A549 (cell line): ENCODE measurements at places on chromosomes 3 and 15.

- DNase-seq: no peak
These were observed 34.8 kb downstream of the GPR176 start for GRCh38 chr15:39885099-39885777.

GRCh38 chr15:93159930-93160329, 70.9 kb upstream of the RGMA start:
- DNase-seq: no peak

- no peak for DNase-seq
These were observed at the start of gene CADPS for GRCh38 chr3:62874711-62875557. TSS of gene CADPS (minus strand) at chr3:62875416. CDS start at chr3:62875029, 387 bp downstream.

DNA sequence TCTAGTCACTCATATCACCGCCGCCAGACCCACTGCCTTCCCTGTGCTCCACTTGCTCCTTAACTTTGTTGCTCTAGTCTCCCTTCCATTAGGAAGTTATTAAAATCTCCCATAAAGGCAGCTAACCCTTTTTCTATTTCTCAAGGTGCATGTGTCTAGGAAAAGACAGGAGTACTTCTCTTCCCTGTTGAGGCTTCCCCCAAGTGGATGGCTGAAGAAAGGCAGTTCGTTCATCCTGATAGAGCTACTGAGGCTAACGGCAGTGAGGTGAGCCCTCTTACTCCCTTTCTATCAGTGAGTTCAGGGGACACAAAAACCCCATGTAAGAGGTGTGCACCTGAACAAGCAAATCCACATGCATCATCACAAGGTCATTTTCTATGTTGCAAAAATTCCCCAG, 397.8 kb downstream of the IGSF11 start:
- peak; percentile 11 for DNase-seq

DNA sequence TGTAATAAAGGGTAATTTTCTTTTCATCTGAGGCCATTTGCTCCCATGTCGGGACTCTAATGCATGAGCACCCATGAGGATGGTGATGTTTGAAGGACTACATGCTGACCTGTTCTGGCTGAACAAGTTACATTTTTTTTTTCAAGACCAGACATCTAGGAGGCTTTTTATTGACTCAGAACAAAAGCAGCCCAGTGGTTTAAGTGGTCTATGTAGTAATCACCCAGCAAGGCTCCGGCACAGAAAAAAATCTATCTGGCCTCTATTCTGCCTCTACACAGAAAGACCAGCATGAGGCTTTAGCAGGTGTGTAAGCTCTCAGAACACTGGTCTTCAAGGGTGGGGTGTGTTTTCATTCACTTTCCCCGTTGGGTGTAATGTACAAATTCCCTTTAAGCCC, 95.1 kb upstream of the ZBED2 start:
- no peak for DNase-seq

- DNase-seq: no peak
These were observed 4.1 kb downstream of the SV2B start for GRCh38 chr15:91104111-91104510.

GRCh38 chr3:47319956-47320355, 37.2 kb downstream of the KLHL18 start:
- no peak for DNase-seq

DNA sequence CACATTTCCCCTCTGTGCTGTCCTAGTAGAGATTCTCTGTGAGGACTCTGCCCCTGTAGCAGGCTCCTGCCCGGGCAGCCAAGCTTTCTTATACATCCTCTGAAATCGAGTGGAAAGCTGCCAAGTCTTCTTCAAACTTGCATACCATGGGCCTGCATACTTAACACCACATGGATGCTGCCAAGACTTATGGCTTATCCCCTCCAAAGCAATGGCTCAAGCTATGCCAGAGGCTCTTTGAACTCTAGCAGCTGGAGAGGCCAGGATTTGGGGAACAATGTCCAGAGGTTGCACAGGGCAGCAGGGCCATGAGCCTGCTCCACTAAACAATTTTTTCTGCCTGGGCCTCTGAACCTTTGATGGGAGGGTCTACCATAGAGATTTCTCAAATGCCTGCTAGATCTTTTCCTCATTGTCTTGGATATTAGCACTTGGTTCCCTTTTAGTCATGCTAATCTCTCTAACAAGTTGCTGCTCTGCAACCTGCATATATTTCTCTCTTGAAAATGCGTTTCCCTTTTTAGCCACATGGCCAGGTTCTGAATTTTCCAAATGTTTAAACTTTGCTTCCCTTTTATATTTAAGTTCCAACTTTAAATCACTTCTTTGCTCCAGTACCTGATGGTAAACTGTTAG, 6.1 kb upstream of the PLSCR4 start:
- DNase-seq: no peak

DNA sequence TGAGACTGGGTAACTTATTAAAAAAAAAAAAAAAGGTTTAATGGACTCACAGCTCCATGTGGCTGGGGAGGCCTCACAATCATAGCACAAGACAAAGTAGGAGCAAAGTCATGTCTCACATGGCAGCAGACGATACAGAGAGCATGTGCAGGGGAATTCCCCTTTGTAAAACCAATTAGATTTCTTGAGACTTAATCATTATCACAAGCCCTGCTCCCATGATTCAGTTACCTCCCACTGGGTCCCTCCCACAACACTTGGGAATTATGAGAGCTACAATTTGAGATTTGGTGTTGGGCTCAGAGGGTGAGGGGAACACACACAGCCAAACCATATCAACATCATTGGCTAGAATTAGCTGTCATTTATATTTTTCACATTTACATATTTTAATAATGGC, 221.0 kb downstream of the RSRC1 start:
- no peak for DNase-seq

GRCh38 chr15:38683382-38684242, 119.0 kb upstream of the RASGRP1 start:
- DNase-seq: peak; percentile 35

GRCh38 chr3:154936196-154936595, 143.9 kb upstream of the MME start:
- DNase-seq: no peak

DNA sequence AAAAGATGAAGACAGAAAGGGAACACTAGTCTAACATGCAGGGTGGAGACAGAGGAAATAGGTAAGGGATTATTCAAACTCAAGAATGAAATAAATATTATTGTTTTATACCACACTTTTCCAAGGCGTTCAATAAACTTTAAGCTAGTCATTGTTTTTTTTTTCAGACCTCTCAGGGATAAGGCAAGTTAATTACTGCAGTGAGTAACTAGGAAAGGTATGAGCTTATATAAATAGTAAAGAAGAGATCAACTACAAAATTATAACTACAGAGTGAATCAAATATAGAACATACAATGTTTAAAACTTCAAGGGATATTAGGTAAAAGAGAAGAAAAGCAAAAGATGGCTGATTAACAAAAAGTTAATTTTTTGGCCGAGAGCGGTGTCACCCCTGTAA, 31.5 kb upstream of the XXYLT1 start:
- no peak for DNase-seq

GRCh38 chr3:104920512-104920911, 446.2 kb upstream of the ALCAM start:
- no peak for DNase-seq

GRCh38 chr15:47331829-47332393, 385.4 kb upstream of the SEMA6D start:
- DNase-seq: no peak

DNA sequence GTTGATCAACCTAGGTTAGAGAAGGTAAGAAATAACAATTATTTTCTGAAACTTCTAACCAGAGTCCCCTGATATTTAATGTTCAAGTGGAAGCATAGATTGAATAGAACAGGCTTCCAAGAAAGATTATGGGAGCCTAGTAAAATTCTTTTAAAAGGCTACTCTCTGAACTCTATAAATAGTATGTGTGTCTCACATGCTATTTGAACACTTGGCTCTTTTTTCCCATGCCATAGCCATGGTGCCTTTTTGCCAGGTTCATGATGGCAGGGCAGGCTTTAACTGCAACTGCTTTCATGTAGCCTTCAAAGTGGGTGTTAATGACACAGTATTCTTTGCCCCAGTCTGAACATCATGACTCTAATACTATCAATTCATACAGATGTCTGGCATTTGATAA, 22.9 kb upstream of the STRIT1 start:
- DNase-seq: no peak

GRCh38 chr15:67181221-67181639, 73.2 kb downstream of the AAGAB start:
- DNase-seq: no peak

DNA sequence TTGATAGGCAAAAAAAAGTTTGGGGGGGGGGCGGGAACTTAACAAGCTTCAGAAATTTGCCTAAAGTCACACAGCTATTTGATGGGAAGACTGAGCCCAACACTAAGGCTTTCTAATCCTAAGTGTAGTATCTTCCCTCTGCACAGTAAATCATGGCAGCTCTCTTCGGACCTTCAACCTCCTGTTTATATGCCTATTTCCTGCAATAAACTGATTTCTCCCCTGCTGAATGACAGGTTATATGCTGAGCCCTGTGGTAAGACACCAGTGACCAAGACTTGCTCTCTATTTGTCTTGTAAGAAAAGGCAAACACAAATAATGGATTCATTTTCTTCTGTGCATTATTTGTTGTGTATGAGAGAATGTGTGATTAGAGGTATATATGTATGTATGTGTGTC, 355.8 kb upstream of the ARRDC4 start:
- no peak for DNase-seq

GRCh38 chr3:105728771-105729312, 140.0 kb downstream of the CBLB start:
- DNase-seq: no peak

GRCh38 chr15:78044407-78045155, 32.9 kb downstream of the TBC1D2B start:
- no peak for DNase-seq

- DNase-seq: no peak
These were observed 203.6 kb upstream of the PDZRN3 start for GRCh38 chr3:73828348-73828747.

DNA sequence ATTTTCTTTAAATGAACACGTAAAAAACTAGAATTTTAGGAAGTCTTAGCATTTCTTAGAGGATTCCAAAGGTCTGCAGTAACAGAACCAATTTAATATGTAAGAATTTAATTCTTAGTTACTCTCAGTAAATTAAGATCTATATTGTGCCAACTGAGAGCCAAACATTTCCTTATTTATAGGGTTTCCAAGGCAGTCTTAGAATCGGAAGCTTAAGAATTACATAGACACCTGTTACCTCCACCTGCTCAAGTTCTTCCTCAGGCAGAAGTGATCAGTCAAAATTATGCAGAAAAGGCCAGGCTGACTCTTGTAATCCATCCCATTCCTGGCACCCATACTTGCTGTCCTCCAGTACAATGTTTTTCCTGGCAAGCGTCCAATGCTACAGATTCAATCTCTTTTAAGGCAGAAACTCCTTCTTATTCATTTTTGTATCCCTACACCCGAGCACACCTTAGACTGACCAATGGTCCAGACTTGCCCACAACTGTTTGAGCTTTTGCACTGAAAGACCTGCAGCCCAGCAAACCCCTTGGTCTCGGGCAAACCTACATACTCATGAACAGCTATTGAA, 64.3 kb downstream of the NCEH1 start:
- DNase-seq: no peak

- DNase-seq: no peak
These were observed 52.4 kb downstream of the ASTE1 start for GRCh38 chr3:130974201-130974600.

DNA sequence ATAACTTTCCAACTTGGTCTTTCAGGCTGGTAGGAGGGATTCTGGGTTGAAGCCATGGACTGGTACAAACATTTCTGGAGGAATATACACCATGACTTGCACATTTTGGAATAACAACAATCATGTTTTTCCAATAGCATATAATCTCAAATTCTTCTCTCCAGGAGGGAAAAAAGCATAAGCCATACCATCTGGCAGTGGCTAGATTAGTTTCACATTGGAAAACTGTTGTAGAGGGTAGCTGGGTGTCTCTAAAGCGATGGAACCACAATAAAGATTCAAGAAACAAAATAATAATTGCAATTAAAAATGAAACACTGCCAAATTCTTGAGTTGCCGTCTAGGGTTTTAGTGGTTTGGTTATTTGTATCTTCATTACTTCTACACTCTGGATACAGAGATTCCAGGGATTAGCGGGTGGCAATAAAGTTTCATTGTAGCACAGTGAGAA, 278.5 kb upstream of the RASGRP1 start:
- no peak for DNase-seq
